C1 segment of cervical spinal cord (tissue), 14 donors: ENCODE measurements at places on chromosomes 6 and 20.

GRCh38 chr6:158589366-158589765, 29.5 kb downstream of the TMEM181 start:
- no peak for DNase-seq

DNA sequence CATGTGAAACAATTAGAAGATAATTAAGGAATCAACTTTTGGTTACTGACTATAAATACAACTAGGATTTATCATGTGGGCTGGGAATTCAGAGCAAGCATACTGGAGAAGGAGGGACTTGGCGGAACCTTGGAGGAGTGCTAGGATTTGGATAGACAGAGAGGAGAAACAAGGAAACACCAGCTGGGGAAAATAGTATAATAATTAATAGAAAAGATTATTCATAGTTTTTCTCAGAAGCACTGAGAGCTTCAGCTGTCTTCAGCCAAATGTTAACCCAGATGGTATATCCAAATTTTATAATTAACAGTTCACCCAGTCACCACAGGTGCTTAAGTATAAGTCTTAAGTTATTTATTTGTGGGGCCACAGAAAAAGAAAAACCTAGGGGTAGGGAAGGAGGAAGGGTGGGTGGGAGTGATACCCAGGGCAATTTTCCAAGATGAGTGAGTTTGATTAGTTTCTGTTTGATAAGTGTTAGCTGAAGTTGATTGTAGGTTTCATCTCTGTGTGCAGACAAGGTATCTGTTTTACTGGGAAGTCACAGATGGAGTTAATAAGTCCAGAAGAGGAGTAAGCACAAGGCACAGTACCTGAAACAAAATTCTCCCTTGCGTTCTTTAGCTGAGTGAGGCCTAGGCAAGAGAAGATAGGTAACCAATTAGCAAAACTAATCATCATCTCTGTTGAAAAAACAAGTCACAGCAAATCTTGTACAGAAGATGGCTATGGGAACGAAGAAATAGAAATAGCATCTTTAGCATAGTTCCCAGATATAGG, 175.5 kb downstream of the TFAP2B start:
- no peak for DNase-seq

- no peak for DNase-seq
These were observed 206.8 kb upstream of the THEMIS start for GRCh38 chr6:128107682-128108081.

DNA sequence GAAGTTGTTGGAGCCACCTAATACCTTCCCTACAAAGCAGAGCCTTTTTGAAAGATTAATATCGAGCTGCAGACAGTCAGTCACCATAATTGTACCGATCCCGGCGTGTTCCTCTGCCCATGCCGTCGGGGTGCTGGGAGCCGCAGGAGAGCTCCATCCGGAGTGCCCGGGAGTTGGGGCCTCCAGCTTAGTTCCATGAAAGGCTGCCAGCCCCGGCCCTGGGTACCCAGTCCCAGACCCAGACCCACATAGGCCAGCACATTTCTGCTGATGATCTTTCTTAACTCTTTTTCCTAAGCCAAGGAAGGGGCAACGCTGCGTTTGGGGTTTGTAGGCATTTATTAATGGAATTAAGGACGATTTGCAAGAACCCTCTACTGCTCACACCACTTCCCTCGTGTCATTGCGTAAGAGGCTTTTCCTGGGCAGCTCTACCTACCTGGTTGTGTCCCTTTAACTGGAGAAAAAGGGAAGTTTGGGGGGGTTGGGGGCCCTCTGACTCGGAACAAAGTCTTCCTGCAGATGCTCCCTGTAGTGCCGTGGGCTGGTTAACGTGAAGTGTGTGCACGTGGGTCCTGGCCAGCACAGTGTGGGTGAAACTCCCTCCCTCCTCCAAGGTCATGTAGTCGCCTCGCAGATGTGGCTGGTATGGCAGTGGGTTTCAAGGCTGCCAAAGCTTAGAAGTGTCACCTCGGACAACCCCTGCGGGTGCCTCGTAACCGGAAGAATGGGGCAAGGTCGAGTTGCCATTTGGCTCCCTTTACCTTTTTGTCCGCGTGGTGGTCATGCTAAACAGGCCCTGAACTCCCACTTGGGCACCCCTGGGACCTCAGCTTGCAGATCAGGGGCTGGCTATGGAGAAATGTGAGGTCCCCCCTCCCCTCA, 54.3 kb upstream of the APCDD1L start:
- DNase-seq = no peak

DNA sequence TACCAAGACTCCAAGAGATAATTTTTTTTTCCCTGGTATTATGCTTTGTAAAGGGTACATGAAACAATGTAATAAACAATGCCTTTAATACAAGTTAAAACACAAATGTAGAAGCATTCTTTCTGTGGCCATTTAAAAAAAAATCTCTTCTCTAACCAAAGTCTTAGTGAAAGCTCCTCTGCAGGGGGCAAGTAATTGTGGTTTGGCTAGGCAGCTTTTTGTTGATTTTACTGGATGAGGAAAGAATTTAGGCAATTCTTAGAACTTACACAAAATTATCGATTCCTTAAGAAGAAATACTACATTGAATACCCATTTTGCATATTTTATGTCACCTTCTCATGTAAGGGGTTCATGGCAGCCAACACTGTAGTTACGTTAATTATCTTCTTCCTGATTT, 12.4 kb downstream of the TFB1M start:
- no peak for DNase-seq

- no peak for DNase-seq
These were observed 78.3 kb downstream of the ME1 start for GRCh38 chr6:83352424-83353061.

- no peak for DNase-seq
These were observed 39.6 kb downstream of the ANKS1A start for GRCh38 chr6:34928695-34929094.

DNA sequence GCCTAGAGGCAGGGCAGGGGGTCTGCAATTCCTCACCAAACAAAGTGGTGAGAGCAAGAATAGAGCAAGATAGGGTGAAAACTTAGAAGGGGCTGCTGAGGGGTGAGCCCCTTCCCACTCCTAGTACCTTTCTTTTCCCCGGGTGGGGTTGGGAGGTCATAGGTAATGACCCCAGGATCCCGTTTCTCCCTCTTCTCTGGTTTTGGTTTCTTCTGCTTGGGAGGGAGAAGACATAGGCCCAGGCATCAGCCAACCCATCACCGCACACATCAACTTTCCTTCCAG, 3.5 kb downstream of the VARS1 start:
- DNase-seq = no peak

- DNase-seq = no peak
These were observed 77.9 kb downstream of the TNFAIP3 start for GRCh38 chr6:137944793-137945498.

- no peak for DNase-seq
These were observed 215.7 kb downstream of the SLC35F1 start for GRCh38 chr6:118122801-118123200.

DNA sequence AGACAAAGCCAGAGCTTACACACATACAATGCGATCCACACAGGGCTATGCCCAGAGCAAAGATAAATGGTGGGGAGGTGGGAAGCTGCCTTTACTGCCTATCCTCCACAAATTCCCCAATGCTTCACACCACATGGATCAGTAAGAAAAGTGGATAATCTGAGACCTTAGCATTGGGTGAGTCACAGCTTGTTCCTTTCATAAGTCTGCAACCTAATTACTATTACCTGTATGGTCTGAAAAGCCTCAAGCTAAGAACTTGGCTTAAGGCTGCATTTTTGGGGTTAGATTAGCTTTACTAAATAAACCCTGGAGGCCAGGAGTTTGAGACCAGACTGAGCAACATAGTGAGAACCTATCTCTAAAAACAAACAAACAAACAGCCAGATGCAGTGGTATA, 66.0 kb upstream of the BTBD3 start:
- no peak for DNase-seq

DNA sequence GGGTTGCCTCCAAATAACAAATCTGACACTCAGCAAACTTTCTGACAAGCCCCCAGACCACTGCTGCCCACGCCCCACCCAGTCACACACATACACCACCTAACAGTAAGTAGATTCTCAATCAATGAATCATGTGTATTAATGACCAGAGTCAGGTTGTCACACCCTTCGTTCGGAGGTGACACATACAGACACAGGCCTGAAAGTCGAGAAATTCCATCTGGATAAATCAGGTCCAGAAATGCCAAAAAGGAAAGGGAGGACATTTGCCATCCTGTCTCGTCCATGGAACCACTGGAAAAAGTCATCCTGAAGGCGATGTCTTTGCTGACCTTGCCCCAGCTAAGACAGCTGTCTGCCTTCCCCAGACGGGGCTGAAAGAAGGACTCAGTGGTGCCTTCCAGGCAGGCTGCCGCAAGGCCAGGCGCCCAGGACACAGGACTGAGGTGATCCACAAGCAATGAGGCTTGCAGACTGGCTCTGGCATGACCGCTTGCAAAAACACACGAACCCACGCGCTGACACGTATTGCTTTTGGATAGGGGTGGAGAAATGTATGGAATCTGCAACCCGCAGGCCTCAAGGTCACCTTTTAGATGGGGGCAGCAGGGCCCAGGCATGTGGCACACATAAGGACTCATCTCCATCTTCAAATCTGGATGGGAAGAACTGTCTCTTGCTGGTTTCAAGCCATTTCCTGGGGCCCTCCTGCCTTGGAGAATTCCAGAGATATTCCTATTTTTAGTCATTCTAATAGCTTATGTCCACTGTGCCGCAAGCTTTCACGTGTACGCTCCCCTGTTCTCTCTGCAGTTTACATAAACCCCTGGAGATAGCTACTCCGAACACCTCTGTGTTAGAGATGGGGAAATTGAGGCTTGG, 9.0 kb downstream of the NFATC2 start:
- no peak for DNase-seq

DNA sequence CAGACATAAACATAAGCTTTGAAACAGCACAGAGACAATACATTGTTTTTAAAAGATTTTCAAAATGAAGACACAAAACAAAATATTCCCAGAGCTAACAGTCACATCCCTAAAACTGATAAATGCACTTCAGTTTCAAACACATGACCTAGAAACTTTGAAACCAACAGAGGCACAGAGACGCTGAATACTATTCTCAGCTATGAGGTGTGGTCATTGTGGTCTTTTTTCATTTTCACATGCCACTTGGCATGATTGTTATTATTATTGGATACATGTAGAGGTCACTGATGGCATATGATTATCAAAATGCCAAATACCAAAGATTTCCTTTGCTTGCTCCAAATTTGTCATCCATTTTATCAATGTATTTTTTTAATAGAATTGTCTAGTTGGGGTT, 306.9 kb downstream of the QKI start:
- DNase-seq = no peak

- DNase-seq = peak; percentile 18
These were observed 34.3 kb upstream of the ZBP1 start for GRCh38 chr20:57654363-57654997.

GRCh38 chr6:28553384-28553985, 27.8 kb downstream of the GPX5 start:
- DNase-seq = no peak

DNA sequence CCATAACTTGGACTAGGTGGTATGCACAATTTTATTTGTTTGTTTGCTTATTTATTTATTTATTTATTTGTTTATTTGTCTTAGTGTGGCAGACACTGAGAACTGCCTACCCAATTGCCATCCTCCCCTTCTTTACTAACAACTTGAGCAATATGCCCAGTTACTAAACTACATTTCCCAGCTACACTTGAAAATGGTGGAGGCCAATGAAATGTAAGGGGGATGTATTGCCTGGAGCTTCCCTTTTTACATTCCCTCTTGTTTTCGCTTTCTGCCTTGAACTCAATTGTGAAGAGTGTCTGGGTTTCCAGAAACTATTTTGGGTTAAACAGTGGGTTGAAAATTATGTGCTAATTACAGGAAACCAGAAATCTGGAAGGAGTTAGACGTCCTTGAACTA, 152.7 kb upstream of the FKBP1C start:
- no peak for DNase-seq

GRCh38 chr6:71889366-71889765, 3.0 kb downstream of the RIMS1 start:
- peak; percentile 61 for DNase-seq

DNA sequence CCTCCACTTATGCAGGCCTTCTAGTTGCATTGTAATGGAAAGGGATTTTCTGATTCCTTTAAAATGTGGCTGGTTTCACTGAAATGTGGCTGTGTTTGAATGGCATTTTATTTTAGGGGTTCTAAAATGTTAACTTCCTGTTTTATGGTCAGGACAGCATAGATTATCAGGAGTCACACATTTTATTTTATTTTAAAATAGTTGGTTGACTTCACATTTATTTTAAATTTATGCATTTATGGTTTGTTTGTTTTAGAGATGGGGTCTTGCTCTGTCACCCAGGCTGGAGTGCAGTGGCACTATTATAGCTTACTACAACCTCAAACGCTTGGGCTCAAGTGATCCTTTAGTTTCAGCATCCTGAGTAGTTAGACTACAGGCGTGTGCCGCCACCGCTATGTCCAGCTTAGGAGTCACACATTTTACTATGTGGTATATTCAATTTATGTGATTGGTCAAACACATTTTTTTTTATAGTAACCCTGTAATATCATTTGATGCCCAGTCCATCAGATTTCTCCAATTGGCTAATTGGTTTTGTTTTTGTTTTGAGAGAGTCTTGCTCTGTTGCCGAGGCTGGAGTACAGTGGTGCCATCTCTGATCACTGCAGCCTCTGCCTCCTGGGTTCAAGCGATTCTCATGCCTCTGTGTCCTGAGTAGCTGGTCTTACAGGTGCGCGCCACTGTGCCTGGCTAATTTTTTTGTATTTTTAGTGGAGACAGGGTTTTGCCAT, 2.3 kb downstream of the DTD1 start:
- no peak for DNase-seq

GRCh38 chr6:161091151-161091550, 99.6 kb downstream of the MAP3K4 start:
- DNase-seq = no peak
